ENCODE measurements at places on chromosomes 5 and 9.

DNA sequence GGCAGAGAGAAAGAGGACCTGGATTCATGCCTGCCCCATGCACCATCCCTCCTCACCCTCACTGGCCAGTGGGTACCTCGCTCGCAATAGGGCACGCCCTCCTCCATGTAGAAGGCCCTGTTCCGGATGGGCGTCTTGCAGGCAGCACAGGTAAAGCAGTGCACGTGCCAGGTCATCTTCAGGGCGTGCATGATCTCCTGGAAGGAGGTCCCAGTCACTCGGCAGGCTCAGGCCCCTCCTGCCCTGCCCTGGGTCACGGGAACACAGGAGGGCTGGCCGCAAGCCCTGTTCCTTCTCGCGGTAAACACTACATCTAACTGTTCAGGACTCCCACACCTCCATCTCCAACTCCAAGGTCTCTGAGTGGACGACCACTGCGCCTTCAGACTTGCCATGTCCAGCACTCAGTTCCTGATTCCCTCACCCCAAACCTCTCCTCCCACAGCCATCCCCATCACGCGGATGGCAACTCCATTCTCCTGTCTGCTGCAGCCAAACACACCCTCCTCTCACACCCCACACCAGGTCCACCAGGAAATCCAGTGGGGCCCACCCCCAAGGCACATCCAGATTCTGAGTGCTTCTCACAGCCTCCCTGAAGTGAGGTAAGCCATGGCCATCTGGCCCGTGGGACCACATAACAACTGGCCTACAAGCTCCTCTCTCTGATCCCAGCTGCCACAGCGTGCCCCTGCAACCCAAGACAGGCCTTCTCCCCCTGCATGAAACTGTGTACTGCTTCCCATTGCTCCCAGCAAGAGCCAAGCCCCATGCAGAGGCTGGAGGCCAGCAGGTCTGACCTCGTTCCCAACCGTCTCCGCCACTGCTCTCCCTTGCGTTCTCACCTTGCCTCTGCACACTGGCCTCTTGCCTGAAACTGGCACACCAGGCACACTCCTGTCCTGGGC, 10.8 kb upstream of the DBN1 start:
- DNase-seq: no peak

- DNase-seq: peak; percentile 80
These were observed 25.1 kb upstream of the EEIG1 start for GRCh38 chr9:128005923-128006322.

DNA sequence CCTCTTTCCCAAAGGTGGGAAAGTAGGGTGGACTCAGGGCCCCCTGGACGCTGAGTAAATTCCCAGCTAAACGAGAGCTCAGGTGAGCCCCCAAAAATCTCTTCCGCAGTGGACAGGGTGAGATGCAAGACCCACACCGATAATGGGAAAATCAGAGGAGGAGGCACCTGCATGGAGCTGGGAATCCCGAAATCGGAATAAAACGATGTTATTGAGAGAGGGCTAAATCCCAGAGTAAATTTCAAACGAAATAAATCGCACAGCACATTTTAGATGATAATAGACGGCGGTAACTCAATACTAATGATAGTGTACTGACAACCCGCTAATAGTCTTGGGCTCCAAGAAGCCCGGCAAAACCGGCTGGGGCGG, 3.0 kb upstream of the BARHL1 start:
- DNase-seq: no peak

- DNase-seq: no peak
These were observed 1.8 kb upstream of the IARS1 start for GRCh38 chr9:92295240-92295790.

DNA sequence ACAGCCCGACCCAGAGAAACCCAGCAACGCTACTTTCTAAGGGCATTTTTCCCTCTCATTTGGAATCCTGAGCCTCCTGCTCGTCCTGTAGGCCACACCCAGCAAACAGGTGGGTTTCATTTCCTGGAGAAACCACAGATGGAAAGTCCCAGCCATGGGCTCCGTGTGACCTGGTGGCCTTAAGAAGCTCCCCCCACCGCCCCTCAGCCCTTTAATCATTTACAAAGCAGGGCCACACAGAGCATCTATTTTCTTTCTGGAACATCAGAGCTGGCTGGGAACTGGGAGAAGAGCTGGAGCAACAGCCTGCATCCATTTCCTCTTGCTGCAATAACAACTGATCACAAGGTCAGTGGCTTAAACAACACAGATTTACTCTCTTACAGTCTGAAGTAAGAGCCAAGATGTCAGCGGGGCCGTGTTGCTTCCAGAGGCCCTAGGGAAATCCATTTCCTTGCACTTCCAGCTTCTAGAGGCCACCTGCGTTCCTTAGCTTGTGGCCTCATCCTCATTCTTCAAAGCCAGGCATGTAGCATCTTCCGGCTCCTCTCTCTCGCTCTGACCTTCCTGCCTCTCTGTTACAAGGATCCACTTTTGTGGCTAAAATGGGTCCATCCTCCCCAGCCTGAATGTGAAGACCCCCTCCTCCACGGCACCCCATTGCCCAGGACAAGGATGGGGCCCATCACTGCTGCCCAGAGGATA, 40.5 kb downstream of the C9orf50 start:
- no peak for DNase-seq

GRCh38 chr5:24364711-24365110, 280.1 kb downstream of the CDH10 start:
- DNase-seq: no peak

DNA sequence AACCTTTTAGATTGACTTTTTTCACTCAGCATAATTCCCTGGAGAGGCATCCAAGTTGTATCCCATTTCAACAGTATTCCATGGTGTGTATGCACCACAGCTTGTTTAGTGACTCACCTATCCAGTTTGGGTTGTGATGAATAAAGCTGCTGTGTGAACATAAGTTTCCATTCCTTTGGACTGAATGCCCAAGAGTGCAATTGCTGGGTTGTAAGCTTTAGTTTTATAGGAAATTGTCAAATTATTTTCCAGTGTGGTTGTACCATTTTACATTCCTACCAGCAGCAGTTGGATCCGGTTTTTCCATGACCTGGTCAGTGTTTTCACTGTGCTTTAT, 60.9 kb upstream of the TMED7 start:
- no peak for DNase-seq

GRCh38 chr9:107872457-107873192, 383.1 kb upstream of the KLF4 start:
- no peak for DNase-seq

- no peak for DNase-seq
These were observed 118.3 kb upstream of the BOD1 start for GRCh38 chr5:173734716-173735115.

DNA sequence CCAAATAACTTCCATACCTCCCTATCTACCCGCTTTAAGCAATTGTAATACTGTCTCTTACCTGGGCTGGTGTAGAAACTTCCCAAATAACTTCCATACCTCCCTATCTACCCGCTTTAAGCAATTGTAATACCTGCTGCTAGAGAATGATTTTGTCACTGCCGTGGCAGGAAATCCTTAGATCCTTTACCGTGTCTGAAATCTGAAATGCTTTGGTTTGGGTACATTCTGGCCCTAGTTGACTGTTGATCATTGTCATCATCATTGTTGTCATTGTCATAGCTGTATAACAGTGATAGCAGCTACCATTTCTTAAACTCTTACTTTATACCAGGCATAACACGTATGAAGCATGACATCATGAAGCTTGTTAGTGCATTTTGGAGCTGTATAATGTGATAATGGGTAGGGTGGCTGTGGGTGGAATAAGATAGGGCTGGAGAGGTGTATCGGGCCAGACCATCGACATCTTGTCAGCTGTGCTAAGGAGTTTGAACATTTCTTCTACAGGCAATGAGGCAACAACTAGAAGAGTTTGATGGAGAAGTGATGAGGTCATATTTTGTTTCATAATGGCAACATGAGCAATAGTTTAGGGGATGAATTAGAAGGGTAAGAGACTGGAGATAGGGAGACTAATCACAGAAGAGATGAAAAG, 15.7 kb downstream of the PIP5K1B start:
- DNase-seq: no peak

DNA sequence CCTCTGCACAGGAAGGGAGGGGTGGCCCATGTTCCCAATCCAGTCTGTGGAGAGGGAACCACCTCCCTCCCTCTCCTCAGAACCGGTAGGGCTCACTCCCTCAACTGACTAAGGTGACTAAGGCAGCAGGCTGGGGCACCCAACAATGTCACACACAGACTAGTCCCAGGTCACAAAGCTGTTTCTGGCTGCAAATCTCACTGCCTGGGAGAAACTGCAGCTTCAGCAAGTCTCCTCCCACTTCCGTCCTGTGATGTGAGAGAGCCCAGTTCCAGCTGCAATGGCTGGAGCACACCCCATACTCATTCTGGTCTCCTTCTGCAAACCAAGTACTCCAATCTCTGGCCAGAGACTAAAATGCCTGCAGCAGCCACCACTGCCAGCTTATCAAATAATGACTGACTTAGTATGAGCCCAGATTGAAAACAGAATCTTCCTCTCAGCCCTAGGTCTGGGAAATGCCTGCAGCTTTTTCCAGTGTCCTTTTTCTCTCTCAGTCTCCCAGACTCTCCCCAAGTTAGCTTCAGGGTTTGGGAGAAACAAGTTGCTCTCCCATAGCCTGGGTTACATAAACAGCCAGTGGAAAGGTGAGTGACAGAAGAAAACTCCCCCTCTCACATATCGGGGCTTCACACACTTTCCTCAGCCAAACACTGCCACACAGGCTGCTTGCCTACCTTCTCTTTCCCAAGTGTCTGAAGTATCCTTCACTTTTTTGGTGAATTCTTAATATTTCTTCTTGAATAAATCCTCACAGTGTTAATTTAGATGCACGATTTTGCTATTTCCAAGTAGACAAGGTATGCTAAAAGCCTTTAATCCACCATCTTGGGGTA, 247.4 kb upstream of the RASA1 start:
- no peak for DNase-seq

DNA sequence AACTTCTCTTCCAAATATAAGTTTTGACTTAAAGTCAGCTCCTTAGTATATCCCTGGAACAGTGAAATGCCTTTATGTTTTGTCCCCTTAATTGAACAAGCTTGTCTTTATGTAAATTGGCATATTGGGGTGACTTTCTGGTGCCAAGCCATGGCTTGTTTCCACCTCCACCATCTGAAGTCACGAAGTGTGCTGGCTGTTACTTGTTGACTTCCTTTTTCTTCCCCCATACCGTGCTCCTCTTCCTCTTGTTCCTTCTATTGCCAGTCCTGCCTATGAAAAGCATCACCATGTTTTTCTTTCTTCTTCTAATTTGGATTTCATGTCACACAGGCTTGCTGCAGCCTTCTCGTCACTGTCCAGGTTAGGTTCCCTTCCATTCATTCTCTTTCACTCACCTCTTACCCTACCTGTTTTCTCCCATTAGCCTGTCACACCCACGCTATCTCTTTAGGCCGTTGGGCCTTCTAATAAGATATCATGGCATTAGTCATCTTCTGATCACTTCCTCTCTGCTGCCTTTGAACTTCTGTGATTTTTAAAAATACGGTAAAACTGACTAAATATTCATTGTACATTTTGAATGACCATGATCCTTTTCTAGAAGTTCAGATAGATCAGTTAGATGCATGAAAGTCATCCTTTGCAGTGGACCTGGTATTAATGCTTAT, 48.1 kb downstream of the IQGAP2 start:
- DNase-seq: no peak

DNA sequence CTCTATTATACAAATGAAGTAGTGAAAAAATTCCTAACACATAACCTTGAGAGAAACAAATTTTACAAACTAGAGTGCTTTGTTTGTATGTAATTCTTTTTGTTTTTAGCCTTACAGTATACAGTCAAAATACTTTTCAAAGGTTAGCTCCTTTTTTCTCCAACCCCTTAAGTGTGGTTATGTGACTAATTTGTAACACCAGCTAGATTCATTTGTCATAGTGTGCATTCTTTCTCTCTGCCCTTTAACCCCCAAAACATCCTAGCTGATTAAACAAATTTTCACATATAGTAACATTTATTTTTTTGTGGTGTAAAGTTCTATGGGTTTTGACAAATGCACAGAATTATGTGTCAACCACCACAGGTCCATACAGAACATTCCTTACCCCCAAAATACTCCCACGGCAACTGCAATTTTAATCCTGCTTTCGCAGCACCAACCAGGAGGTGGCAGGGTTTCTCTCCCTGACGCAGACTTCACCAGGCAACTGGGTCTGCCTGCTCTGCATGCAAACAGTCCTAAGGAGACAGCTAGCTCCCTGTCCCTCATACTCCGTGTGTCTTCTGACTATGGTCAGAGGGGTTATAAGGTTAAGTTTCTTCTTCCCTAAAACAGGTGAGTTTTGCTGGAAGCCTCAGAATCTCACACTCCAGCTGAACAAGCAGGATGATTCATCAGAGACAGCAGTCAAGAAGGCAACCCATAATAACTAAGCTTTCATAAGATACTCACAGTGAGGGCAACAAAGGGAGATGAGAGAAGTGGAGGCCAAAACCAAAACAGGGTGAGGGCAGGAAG, 44.5 kb upstream of the NR5A1 start:
- DNase-seq: peak; percentile 66

GRCh38 chr9:112852741-112853504, 37.8 kb downstream of the SLC46A2 start:
- no peak for DNase-seq

DNA sequence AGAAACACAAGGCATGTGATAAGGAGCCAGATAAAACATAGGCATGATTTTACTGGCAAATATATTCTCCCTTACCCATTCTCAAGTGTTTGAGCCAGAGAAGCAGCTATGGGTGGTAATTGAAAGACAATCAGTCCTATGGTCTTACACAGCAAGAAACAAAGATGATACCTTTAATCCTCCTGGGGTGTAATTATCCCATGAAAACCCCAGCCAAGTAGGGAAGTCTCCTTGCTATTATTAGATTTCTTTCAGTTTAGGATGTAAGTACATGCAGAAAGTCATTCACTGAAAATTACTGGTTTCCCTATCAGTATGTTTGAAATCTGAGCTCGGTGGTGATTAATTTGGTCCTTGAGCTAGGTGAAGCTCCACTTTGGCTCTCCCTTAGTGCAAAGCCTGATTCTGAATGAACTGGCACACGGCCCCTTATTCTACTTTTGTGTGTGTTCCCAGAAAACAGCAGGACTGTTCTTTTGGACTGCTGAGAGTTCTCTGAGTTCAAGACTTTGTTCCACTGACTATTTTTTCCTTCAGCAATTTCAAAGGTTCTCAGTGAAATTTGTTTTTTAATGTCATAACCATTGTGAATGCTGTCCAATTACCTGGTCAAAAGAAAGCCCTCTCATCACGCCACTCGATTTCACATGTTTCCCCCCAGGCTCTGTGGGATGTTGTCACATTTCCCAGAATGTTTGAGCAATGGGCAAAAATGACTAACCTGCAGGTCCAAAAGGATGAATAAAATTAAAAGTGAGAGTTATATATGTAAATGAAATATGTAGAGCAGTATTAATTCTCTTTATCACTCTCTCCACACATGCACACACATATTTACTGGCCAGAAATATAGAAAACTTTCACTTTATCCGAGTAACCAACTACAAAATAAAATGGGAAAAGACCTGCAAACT, 343.0 kb downstream of the RAB3C start:
- DNase-seq: no peak

- no peak for DNase-seq
These were observed 584 bp upstream of the PIP5K1B start for GRCh38 chr9:68704498-68704813.

- no peak for DNase-seq
These were observed 5.9 kb upstream of the GAS1 start for GRCh38 chr9:86953181-86953580.

Measured in SK-N-SH (cell line).